Urinary bladder (tissue), 4 donors: ENCODE measurements at places on chromosomes 2 and 18.

- DNase-seq = no peak
Observed at GRCh38 chr2:181673173-181673572, 7.1 kb downstream of the NEUROD1 start.

GRCh38 chr2:128438586-128438985 lies 119.9 kb upstream of the HS6ST1 start:
- DNase-seq = no peak

GRCh38 chr2:80852808-80853139 lies 548.2 kb upstream of the LRRTM1 start:
- DNase-seq = no peak

DNA sequence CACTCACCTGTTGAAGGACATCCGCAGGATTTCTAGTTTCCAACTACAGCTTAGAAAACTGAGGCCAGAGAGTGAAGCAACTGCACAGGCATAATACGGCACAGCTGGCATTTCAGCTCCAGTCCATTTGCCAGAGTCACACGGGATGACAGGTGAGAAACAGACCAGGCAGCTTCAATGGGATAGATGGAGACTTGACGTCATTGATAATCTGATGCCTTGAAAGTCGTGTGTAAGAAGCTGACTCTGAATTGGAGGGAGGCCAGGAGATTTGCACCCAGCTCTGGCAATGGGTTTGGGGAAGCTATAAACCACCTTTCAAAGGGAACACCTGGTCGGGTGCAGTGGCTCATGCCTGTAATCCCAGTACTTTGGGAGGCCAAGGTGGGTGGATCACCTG lies 12.4 kb upstream of the DNMT3A start:
- DNase-seq = no peak

GRCh38 chr2:39530411-39530866 lies 93.4 kb upstream of the MAP4K3 start:
- no peak for DNase-seq

DNA sequence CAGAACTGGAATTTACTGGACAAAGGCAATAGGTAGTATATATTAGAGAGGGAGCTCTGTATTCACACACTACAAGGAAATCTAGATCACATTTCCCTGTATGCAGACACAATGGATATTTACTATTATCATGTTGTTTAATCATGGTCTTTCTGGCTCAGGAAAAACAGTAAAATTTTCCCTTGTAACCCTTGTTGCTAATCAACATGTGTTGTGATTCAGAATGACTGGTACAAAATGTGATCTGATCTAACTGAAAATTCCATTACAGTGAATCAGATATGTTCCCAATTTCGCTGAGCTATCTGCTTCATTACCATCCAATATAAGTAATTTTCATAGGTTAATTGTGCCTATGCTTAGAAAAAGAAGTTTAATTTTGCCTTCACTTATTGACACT lies 1109.7 kb downstream of the LRP1B start:
- DNase-seq = no peak

- no peak for DNase-seq
Observed at GRCh38 chr2:128772671-128773070, 454.0 kb upstream of the HS6ST1 start.

DNA sequence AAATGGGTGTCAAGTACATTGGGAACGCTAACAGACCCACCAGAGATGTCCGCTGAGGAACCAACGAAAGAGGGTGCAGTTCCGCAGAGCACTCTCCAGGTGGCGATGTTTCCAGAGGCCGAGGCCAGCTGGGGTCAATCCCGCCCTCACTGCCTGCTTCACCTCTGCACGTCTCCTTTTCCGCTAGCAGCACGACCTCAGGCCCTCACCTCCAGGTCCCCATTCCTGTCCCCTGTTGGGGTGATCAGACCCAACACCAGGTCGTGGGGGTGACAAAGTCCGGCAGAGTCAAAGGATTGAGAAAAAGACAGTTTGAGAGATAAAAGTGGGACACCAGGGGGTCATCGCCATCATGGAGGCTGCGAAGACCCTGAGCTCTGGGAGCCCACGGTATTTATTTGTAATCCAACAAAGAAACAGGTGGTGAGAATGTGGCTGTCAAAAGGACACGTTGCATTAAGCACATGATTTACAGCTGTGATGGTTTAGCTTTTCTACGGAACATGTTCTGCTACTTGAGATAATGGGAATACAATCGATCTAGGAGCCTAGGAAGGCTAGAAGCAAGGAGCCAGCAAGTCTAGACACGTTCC lies 27.3 kb downstream of the ZAP70 start:
- no peak for DNase-seq

- DNase-seq = no peak
Observed at GRCh38 chr2:239465017-239466001, 64.5 kb upstream of the HDAC4 start.

GRCh38 chr18:22734105-22734661 lies 198.9 kb upstream of the RBBP8 start:
- DNase-seq = no peak

- no peak for DNase-seq
Observed at GRCh38 chr2:4291430-4291829, 588.1 kb downstream of the DCDC2C start.

- no peak for DNase-seq
Observed at GRCh38 chr2:238171575-238172187, 12.9 kb downstream of the ERFE start.

DNA sequence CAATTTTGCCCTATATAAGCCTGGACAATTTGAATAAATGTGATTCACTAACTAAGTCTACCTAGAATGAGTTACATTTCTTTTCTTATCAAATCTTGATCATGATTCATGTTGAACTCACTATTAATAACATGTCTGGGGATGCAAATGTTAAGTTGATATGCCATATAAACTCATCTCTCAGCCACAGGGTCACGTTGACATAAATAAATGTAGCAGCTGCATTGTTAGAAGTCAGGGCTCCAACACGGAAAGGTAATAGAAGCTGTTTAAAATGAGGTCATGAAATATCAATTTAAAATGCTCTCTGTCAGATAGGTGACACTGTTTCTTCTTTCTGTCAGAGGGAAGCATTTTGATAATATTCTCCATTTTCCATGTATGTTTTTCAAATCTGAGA lies 521.9 kb downstream of the CCDC85A start:
- DNase-seq = no peak

DNA sequence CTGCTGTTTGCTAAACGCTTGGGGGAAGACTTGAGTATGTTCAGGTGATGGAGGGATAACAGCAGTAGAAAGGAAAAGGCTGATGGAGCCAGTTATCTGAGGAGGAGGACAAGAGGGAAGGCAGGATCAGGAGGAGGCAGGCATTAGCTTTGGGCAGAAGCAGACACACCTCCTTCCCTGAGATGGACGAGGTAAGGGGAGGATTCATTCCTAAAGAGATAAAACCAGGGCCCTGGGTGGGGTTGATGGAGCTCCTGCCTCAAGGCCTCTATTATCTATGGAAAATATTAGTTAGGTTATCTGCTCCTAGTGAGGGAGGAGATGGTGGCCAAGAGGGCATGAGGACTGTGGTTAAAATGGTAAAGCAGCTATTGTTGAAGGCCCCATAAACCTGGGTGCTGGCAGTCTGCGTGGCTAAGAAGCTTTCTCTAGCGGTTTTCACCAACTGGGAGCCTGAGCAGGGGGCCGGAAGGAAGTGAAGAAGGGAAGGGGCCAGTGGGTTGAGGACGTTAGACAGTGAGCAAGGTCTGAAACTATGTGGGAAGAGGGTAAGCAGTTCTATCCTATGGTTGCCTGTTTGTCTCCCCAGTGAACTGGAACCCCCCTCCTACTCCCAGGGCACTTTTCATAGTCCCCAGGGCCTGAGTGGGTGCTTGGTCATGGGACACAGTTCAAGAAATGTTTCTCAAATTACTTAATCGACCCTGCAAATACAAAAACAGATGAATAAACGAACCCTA lies 56.6 kb upstream of the HK2 start:
- no peak for DNase-seq

- DNase-seq = no peak
Observed at GRCh38 chr2:62884514-62884913, 166.1 kb upstream of the OTX1 start.
